ENCODE measurements at places on chromosomes 2 and 18.

GRCh38 chr2:65664931-65665330 is 232.5 kb upstream of the SPRED2 start:
- no peak for DNase-seq

DNA sequence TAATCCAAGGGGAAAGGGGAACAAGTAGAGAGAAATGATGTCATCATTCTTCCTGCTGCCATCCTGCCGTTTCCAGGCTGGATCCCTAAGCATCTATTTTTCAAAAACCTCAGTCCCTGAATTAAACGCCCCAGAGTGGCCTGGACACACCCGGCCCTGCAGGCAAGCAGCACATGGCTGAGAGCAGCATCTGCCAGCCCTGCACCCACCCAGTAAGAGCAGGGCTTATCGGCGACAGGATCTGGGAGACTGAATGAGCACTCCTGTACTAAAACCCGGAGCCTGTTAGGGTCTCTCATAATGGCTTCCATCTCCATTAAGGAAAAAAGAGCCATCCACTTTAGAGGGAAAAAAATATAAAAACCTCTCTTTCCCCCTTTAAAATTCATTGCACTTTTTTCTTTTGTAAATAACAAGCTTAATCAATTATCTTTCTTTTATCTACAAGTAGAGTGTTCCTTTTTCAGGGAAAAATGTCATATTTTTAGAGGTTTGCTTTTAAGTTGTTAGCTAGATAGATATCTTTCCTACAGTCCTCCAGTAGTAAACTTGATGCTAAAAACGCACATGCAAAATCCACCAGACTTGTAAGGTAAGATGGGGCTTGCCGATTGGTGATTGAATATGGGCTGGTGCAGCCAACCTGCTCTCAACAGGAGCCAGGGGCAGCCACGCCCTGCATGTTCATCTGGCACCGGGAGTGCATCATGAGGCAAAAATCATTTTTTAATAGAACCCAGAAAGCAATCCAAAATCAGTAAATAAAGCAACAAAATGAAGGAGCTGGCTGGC is 457.8 kb downstream of the EIPR1 start:
- DNase-seq, result no peak

DNA sequence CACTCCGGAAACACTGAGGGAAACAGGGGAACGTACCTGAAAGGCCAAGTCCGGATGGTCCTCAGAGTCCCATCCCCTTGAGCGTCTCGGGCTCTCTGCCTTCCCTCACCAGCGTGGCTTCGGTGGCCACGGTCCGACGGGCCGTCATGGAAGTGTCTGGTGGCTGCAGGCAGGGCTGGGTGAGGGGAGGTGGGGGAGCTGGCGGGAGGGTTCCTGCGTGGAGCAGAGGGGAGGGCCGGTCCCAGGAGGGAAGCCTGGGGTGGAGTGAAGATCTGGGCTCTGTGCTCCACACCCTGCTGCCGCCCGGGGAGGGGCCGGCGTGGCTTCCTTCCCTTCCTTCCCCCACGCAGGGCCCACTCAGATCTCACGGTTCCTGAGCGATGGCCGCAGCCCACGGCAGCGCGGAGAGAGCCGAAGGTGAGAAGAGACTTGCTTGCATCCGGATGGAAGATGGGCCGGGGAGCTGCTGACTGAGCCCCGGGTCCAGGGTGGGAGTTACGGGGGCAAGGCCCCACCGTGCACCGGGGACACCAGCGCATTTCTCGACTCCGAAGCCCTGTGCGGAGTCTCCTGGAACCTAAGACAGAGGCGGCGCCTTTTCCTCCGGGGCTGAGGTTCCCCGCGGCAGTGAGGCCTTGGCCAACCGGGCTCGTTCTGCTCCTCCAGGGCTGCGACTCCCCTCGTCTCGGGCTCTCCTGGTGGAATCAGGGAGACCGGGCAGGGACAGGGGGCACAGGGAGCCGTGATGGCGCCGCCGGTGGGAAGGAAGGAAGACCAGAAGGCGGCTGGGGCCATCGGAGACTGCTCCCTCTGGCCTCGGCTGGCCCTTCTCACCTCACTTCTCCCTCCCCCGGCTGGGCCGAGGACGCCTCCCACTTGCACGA is 49.1 kb downstream of the KCNF1 start:
- no peak for DNase-seq

DNA sequence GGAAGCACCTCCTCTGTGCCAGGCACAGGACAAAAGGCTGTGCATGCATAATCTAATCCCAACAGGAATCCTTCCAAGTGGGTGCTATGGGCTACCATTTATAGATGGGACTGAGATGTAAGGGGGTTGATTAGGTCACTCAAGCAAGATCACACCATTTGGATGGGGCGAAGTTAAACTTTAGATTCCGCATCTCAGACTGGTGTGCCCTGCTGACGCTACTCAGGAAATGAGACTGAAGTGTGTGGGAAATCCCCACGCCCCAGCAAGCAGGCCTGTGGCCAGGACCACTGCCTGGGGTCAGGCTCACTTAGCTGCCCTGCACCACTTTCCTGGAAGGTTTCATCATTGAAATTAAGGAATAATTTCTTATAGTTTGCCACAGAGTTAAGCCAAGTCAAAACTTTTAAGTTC is 70.5 kb upstream of the PPP1CB start:
- peak; percentile 28 for DNase-seq

GRCh38 chr18:33469699-33470098 is 29.2 kb upstream of the CCDC178 start:
- DNase-seq, result no peak

- no peak for DNase-seq
These were observed 3.0 kb downstream of the DHRS9 start for GRCh38 chr2:169072163-169072925.

DNA sequence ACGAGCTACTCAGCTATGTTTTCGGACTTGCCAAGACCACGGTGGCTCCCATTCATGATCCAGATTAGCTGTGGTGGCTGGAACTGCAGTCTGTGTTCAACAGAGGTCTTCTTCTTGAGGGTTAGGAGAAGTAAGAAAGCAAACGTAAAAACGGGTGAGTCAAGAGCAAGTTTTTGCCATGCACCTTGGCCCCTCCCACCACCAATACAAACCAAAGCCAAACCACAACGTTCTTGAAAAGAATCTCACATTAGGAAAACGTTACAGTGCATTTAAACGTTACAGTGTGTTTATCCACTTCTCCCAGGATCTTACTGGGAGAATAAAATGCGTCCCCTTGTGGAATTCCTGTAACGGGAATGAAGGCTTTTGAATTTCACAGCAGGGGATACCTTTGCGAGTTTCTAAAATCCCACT is 725 bp downstream of the FBXO48 start:
- peak; percentile 40 for DNase-seq

DNA sequence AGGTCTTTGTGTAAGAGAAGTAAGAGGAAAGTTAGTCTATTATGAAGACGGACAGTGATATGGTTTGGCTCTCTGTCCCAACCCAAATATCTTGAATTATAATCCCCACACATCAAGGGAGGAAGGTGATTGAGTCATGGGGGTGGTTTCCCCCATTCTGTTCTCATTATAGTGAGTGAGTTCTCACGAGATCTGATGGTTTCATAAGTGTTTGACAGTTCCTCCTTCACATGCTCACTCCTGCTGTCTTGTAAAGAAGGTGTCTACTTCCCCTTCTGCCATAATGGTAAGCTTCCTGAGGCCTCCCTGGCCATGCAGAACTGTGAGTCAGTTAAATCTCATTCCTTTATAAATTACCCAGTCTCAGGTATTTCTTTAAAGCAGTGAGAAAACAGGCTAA is 67.6 kb downstream of the NEURL3 start:
- no peak for DNase-seq

GRCh38 chr2:211203986-211204385 is 647.6 kb downstream of the CPS1 start:
- no peak for DNase-seq
